ENCODE measurements at places on chromosomes 12 and 14.
A peak's percentile ranks its signal among the peaks of the same experiment; 100 is the strongest.

DNA sequence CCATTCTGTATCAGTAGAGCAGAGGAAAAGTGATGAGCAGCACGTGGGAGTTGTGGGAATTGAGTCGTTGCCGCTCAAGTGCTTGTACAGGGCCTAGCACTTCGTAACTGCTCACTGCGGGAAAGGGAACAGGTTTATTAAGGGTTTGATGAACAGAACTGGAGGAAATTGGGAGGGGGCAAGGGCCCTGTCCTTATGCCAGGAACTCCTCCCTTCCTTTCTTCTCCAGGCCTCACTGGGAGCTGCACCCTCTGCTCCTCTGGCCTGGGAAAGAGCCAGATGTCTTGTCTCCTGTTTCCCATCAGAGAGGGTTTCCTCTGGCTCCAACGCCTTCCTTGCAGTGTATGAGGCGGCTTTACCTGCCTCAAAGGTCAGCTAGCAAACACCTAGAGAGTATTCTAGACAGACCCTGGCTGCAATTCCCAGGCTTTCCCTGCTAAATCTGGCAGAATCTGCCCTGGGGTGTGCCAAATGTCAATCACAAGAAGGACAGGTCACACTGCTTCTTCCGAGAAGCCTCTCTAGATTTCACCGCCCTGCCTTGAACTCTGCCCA lies 78.4 kb downstream of the NTF3 start:
- DNase-seq = no peak

- DNase-seq = no peak
Measured at GRCh38 chr12:47750229-47750798, 8.4 kb downstream of the RAPGEF3 start.

- no peak for DNase-seq
Measured at GRCh38 chr14:70121521-70121920, 67.2 kb downstream of the SLC8A3 start.

GRCh38 chr14:103078860-103079587 lies 5.0 kb upstream of the LBHD2 start:
- peak; percentile 43 for DNase-seq

DNA sequence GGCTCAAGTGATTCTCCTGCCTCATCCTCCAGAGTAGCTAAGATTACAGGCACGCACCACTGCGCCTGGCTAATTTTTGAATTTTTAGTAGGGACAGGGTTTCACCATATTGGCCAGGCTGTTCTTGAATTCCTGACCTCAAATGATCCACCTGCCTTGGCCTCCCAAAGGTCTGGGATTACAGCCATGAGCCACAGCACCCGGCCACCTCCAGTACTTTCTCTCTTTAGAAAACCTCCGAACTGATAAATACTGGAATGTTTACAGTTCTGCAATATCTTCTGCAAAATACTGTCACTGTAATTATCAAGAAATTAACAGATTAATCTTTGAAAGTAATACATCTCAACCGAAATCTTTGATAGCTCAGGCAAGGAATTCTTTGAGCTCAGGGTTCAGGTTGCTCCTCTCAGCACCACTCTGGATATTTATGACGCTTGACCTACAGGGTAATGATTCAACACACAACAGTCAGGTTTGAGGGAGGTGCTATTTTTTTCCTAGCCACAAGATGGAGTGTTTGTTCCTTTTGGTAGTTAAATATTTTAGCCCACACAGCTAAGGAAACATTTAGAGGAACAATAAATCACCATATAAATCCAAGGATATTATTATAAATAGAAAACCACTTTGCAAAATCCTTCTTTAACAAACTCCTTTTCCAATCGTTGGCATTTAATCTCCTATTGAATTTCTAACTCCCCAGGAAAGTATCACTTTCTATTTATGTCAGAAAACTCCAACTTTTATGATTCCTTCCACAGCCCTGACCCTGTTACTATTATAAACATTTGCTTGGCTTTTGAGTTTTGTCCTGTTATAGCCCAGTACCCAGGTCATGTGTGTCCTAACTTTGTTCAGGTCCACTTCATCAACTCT lies 48.6 kb upstream of the GTF2A1 start:
- no peak for DNase-seq

- peak; percentile 54 for DNase-seq
Measured at GRCh38 chr14:71539650-71540285, 392.5 kb upstream of the RGS6 start.

- DNase-seq = no peak
Measured at GRCh38 chr14:76644855-76645518, 116.3 kb upstream of the VASH1 start.

GRCh38 chr14:101665478-101666078 lies 95.9 kb upstream of the PPP2R5C start:
- no peak for DNase-seq

DNA sequence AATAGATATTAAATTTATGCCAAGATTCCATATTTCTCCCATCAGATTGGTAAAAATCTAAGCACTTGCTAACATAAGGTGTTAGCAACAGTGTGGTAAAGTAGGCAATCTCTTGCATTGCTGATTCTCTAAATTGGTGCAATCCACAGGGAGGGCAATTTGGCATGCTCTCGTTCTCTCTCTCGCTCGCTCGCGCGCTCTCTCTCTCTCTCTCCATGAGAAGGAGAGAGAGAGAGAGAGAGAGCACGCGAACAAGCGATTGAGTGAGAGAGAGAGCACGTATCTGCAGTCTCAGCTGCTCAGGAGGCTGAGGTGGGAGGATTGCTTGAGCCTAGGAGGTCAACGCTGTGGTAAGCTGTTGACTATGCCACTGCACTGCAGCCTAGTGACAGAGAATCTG lies 25.9 kb downstream of the PSEN1 start:
- DNase-seq = no peak

DNA sequence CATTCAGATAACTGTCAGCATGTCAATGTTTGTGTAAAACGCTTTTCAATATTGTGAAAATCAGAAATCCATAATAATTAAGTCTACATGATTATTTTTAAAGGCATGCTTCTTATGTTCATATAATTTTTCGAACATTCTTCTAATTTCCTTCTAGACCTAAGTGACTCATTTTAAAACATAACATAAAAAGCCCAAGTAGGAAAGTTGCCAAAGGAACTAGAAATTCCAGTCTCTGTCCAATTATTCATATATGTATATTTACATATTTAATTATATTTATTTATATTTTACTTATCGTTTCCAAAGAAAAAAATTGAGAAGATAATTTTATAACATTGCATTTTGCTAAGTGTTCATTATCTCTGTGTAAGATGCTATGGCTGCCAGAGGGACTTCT lies 110.4 kb downstream of the TMTC1 start:
- DNase-seq = no peak

- no peak for DNase-seq
Measured at GRCh38 chr12:26280869-26281268, 85.5 kb downstream of the SSPN start.

- DNase-seq = no peak
Measured at GRCh38 chr14:50791201-50791600, 39.8 kb downstream of the NIN start.

- DNase-seq = no peak
Measured at GRCh38 chr14:46108228-46108627, 543.4 kb downstream of the RPL10L start.

DNA sequence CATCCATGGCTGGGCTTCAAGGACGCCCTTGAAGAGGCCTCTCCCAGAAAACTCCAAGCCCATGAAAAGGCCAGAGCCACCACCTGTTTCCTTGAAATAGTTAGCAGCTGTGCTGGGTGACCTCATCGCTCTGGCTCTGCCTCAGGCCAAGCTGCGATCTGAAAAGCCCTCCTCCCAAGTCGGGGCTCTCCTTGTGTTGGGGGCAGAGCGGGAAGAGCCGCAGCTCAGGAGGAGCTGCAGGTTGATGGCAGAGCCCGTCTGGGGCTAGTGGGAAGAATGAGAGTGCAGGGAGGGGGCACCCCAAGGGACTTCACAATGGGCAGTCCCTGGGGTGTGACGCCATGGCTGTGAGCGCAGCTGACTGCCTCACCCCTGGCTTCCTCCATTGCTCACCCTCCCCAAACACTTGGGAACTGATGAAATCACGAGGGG lies 50.0 kb upstream of the STON2 start:
- DNase-seq = peak; percentile 78

- no peak for DNase-seq
Measured at GRCh38 chr12:47362126-47362705, 282.5 kb upstream of the AMIGO2 start.

- no peak for DNase-seq
Measured at GRCh38 chr12:100445081-100445481, 28.6 kb upstream of the NR1H4 start.

- no peak for DNase-seq
Measured at GRCh38 chr12:69059465-69060457, 126.8 kb upstream of the CPM start.

DNA sequence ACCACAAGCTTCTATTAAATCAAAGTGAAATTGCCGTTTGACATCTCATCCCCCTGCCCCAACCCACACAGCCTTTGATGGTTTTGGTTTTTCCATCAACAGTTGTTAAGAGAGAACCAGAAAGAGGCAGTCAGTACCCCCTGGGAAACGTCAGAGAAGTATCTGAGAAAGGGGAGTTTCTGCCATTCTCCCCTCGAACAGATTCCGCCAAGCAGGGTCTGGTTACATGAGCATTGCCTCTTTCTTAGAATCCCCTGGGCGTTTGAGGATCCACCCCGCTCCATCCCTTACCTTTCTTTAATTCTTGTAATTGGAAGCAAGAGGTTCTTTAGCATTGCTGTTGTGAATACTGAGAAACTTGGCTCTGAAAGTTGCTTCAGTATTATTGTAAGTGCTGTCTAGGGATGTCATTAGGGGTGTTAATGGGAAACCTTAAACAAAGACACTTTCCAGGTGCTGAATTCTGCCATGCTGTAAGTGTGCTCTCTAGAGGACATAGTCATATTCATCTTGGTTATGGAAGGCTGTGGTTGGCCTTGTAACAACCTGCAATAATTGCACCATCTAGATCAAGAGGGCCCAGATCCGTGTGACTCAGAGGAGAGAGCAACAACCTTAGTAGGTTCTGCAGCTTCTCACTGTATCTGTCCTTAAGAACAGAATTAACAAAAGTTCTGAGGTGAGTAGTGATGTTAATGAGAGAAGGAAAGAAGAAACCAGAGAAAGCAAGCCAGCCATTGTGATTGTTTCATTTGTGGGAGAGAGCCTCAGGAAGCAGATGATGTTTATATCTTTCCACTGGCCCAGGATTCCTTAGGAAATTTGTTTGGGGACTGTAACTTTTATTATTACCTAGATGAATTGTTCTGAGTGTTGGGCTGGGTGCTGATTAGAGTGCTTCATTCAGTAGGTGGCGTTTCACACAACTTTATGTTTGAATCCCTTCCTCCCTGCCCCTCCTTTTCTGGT lies 9.0 kb downstream of the TMBIM6 start:
- no peak for DNase-seq

- DNase-seq = no peak
Measured at GRCh38 chr12:123602651-123603195, 824 bp downstream of the DDX55 start.

GRCh38 chr12:120061575-120062214 lies 54.9 kb downstream of the RAB35 start:
- no peak for DNase-seq
